ENCODE measurements at places on chromosomes 7 and 10.
A peak's percentile ranks its signal among the peaks of the same experiment; 100 is the strongest.

DNA sequence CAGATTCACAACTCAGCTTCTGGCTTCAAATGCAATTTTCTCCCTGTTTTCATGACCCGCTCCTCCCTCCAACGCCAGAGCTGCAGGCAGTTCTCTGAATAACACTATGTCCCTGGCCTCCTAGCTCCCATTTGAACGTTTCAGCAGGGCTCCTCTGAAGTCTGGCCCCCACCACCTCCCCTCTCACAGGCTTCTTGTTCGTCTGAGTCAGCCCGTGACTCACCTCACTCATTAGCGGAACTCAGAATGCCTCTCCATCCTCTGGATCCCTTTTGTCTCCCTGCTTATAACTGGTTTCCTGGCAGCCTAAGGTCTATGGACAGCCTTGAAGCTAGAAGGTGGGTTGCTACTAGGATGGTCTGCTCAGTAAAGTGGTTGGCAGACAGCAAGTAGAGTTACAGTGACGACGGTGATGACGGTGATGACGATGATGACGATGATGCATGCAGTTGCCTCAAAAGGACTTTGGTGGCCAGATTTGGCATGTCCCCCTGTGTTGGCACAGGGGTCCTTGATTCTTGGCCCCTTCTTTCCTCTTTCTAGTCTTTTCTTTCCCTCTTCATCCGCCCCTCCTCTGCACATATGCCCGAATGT, 83.3 kb upstream of the MKLN1 start:
- DNase-seq: peak; percentile 96

DNA sequence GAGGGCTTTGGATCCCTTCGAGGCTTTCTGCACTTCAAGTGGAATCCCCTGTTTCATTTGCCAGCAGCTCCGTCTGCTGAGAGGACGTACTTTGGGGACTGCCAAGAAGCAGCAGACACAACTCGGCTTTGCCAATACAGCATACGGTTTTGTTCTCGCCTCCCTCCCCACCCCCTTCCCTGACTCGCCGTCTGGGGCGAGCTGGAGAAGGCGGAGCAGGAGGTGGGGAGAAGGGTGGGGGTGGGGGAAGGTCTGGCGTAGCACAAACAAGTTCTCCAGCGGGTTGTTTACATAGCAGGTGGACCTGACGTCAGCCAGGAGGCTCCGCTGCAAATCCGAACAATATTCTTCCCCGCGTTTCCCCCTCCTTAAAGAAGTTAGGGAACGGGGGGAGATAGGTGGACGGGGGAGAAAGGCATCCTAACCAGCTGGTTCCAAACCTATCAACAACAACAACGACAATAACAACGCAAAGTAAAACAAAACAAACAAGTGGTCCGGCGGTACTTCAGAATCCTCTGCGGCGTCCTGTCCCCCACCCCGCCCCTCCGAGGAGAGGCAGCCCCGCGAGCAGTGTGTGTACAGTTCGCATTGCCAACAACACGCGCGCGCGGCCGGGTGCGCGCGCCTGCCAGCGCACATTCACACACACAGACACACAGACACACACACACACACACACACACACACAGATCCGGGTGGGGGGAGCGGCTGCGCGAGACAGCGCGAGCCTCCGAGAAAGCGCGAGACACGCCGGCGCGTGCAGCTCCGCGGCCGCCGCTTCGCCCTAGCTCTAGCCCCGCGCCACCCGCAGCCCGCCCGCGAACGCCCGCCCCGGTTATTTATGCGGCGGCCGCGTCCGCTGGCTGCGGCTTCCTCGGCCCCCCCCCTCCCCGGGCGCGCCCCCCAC, 167.0 kb upstream of the PPP1R3A start:
- DNase-seq: peak; percentile 79

DNA sequence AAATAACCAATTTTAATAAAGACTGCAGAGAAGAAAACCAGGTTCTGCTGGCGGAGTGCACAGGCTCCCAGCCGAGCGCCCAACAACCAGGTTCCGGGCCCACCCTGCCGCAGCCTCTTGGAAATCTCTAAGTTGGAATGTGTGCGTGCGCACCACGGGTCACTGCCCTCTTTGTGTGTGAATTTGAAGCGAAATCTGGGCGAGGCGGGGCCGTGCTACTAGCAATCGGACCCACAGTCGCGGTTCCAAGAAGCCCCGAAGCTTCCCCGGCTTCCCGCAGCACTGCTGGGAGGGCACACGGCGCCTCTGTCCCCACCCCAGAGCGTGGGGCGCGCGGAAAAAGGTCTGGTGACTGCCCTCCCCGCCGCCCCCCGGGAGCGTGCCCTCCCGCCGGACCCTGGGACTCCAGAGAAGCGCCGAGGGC, 666 bp upstream of the MAP3K8 start:
- peak; percentile 92 for DNase-seq

GRCh38 chr7:54860003-54860775, 101.2 kb upstream of the SEC61G start:
- no peak for DNase-seq

DNA sequence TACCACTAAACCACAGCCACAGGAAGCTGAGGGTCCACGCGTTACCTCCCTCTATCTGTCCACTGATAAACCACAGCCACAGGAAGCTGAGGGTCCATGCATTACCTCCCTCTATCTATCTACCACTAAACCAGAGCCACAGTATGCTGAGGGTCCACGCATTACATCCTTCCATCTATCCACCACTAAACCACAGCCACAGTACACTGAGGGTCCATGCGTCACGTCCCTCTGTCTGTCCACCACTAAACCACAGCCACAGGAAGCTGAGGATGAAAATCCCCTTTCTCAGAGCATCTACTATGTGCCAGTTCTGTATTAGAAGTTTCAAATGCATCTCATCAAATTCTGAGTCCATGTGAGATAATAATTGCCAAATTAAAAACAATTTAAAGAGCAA, 589.3 kb downstream of the DNAJB6 start:
- DNase-seq: no peak

GRCh38 chr7:104264285-104264684, 56.5 kb upstream of the ORC5 start:
- DNase-seq: peak; percentile 63

DNA sequence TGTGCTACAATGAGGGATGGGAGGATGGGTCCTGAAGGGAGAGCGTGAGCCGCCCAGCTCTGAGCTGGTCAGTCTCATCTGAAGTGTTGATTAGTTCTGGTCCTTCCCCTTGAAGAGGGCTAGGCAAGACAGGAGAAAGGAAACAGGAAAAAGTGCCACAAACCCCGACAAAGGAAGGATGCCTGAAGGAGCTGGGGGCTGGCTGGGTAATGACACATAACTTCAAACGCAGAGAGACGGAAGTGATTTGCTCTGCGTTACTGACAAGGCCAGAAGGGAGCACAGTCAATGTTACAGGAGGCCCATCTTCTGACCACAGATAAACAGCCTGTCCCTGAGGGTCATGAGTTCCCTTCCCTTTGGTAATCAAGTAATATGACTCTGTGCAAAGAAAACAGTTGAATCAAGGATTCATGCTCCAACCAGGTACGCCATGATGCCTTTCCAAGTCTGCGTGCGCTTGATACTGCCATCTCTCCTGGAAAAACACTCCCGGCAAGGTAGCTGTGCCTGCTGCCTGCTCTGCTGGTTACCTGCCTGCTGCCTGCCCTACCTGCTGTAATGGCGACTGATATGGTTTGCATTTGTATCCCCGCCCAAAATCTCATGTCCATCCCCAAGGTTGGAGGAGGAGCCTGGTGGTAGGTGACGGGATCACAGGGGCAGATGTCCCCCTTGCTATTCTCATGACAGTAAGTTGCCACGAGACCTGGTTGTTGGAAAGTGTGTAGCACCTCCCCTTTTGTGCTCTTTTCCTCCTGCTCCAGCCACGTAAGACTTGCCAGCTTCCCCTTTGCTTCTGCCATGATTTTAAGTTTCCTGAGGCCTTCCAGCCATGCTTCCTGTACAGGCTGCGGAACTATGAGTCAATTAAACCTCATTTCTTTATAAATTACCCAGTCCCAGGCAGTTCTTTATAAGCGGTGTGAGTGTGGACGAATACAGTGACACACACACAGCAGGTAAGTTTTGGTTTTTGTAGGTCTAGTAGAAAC, 57.9 kb downstream of the GRB10 start:
- DNase-seq: no peak

DNA sequence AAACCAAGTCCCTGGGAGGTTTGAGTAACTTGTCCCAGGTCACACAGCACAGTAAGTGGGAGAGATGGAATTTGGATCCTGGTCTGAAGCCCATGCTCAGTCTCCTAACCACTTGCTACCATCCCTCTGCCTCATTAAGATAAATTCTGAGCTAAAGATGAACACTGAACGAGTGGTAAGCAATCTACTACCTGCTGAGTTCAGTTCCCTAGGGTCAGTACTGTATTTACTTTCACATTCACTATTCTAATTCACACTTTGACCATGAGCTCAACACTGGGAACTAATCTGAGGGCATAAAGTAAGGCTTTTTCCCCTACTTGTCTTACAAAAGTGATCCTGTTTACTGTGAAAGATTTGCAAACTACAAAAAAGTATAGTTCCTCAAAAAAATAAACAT, 2.4 kb downstream of the UROS start:
- DNase-seq: no peak

- no peak for DNase-seq
Observed at GRCh38 chr7:132526111-132526740, 50.0 kb downstream of the PLXNA4 start.

DNA sequence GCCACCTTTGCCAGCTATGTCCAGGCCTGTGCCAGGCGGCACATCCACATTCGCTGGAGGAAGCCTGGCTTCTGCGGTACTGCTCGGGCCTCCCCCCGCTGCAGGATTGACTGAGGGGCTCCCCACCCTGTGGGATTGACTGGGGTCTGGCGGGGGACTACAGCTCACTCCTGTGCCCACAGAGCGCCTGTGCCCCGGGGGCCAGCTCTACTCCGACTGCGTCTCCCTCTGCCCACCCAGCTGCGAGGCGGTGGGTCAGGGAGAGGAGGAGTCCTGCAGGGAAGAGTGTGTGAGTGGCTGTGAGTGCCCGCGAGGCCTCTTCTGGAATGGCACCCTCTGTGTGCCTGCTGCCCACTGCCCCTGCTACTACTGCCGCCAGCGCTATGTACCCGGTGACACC, 6.7 kb upstream of the ZNF467 start:
- DNase-seq: no peak

GRCh38 chr10:95462740-95463667, 98.2 kb downstream of the SORBS1 start:
- no peak for DNase-seq

- DNase-seq: no peak
Observed at GRCh38 chr7:126578338-126578737, 674.4 kb downstream of the GRM8 start.

DNA sequence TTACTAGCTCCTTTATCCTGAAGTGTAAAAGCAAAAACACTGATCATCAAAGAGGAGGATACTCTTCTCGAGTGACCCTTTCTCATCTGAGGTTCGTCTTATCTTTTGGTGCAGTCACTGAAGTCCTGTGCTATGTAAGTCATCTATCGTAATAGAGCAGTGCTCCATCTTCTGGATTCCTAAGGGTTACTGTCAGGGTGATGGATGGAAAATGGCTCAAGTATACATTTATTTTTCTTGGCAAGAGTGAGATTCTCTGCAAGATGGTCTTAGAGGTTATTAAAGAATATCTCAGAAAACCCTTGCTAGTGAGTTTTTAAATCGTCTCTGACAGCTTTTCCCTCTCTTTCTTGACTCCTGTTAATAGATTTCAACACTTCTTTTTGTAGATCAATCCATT, 12.4 kb downstream of the PRKG1 start:
- DNase-seq: no peak

GRCh38 chr10:79268161-79268601, 79.1 kb upstream of the PPIF start:
- no peak for DNase-seq

DNA sequence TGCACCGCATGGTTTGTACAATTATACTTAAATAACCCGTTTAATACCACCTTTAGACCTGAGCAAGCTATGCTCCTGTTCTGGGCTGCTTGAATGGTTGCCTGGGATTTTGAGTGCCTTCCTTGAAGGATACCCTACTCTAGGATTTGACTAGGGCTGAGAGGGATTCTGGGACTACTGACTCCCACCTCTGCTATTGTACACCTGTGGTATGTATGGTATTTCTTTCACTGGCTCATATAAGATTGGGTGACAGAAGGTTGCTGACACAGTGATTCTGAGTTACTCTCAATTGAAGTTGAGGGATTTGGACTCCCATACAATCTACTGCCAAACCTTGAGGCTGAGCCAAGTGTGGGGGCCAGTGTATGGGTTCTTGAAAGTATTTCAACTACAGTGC, 494.4 kb upstream of the SEMA3D start:
- no peak for DNase-seq

- DNase-seq: no peak
Observed at GRCh38 chr10:132334631-132335188, 2.7 kb downstream of the LRRC27 start.

DNA sequence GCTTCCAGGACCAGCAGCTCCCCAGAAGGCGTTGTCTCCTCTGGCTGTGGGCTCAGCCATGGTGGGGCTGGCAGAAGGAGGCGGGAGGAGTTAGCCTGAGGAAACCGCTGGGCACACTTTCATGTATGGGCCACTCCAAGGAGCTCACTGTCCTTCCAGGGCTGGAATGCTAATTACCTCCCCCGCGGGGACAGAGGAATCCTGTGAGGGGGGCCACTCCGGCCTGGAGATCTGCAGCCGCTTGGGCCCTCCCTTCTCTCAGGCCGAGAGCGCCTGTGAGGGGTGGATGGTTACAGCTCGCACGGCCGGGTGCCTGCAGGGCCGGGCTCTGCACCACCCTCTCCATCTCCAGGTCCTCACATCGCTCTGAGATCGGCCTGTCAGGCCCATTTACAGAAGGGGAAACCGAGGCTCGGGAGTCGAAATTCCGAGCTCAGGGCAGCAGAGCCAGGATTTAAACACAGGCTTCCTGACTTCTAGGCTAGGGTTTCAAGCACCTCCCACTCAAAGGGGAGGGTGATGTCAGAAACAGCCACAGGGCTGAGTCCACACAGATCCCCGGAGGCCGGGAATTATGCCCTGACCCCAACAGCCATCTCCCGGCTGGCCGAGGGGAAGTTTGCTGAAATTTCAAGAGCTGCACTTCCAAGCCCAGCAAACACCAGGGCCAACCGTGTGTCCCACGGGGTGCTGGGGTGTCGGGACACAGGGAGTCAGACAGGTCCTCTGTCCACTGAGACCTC, 59.1 kb downstream of the PDGFA start:
- DNase-seq: peak; percentile 48

DNA sequence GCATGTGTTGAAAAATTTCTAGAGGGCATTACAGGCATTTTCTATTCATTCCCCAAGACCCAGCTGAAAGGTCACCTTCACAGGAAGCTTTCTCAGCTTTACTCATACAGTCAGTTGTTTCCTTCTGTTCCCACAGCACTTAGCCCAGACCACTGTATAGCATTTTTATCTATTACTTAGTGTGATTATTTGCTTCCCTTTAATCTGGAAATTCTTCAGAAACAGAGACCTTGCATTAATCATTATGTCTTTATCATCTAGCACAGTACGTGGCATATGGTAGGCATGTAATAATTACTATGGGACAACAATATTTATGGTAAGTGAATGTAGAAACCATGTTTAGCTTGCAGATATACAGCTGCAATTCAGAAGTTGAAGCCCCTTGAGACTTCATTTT, 38.2 kb upstream of the CDK6 start:
- DNase-seq: peak; percentile 46

- DNase-seq: no peak
Observed at GRCh38 chr10:128926711-128927110, 540.3 kb upstream of the MGMT start.

Data from cardiac fibroblast (primary cell).